WERI-Rb-1 (cell line): ENCODE measurements at places on chromosomes 7 and 10.

DNA sequence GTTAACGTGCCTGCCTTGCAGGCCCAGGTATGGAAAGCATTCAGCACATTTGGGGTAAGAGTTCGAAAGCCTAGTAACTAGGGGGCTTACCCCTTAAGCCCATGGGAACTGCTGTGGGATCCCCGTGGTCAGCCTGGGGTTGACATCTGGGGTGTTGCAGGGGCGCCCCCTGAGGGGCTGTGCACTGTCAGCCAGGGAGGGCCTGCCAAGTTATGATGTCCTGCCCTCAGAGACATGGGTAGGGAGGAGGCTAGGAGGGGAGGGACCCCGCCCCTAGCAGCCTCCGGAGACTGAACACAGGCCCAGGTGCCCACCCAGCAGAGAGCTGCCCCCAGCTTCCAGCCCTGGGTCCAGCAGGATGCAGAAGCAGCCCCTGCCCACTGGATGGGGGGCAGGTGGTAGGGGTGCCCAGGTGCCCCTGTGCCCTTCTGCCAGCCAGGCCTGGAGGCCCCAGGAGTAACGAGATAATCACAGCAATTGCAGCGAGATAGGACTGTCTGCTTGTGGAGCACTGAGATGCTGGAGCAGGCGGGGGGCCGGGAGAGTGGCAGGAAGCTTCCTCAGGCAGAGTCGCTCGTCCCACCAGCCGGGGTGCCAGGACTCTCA lies 153.3 kb downstream of the UBE2H start:
- no peak for DNase-seq

DNA sequence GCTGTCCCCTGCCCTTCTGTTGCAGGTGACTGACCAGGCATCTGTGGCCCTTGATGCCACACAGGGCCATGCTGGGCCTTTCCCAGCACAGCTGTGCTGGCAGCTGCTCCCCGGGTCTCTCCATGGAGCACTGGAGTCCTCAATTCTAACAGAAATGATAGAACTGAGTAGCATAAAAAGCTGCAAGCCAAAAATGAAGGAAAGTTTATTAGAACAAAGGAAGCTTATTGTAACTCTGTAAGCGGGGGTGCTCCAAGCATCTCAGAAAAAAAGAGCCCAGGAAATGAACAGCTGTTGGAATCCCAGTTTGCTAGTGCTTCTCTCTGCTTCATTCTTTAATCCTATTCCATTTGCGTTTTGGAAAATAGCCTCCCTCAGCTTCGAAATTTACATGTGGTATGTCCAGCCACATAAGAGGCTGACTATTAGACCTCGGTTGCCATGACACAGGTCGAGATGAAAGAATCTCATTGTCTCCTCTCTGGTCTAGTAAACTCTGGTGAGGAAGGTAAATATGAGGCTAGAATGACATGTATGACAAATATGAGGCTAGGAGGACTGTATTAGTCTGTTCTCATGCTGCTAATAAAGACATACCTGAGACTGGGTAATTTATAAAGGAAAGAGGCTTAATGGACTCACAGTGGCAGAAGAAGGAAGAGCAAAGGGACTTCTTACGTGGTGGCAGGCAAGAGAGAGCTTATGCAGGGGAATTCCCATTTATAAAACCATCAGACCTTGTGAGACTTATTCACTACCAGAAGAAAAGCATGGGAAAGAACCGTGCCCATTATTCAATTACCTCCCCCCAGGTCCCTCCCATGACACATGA lies 23.7 kb downstream of the EPDR1 start:
- no peak for DNase-seq

DNA sequence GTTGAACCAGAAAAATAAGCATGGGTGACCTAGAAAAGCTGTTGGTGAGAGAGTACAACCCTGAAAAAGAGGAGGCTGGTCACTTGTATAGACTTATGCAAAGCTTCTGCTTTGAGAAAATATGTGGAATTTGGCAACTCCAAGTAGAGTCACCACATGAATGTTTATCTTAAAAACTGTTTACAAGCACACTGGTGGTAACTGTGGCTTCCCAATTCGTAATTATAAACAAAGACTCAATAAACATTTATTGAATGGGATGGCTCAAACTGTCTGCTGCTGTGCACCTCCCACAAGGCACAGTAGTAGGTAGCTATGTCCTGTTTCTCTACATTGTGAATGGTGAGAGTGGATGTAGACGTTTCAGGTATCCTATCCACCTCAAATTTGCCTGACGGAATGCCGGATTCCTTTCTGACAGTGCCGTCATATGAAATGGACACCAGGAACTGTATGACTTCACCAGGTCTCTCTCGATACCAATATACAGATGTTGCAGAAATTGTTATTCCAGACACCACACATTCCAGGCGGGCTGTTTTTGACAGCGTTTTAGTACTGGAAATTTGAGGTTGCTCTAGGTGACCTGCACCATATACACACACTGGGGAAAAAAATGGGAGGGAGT lies 43.4 kb upstream of the TARP start:
- DNase-seq = no peak

GRCh38 chr7:120303105-120303504 lies 30.1 kb downstream of the KCND2 start:
- DNase-seq = no peak
